ENCODE measurements at places on chromosomes 3 and 15.

DNA sequence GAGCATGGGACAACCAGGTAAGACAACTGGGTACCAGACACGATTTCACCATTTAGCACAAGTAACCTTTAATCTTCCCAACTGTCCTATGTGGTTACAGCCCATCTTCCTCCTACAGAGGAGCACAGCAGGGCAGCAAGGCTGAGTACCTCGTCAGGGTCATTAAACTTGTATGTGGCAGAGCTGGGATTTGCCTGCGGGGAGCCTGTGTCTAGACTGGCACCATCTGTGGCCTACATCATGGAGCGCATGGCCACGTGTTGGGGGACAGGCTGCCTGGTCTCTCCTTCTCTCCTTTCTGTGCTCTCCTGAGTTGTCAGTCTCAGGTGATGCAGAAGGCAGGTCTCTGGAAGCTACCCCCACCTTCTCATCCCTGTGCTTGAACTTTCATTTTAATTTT lies 32.2 kb downstream of the GOLGA6A start:
- no peak for DNase-seq

DNA sequence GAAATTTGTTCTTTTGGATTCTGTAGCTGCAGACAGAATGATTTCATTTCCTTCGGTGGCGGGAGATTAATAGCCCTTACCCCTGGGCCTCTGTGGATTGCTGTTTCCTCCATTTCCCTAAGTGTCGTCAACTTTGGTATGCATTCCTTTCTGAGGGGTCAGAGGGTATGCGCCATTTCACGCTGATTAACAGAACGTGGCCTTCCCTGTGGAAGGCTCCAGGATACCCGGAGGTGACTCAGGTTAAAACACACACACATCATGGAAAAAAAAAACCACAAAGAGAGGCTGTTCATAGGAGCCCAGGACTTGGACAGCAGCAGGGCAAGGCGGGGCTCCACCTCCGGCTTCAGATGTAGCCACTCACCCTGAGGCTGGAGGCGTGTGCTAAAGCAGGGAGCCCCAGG lies 51.9 kb downstream of the EPHB1 start:
- DNase-seq, result no peak

DNA sequence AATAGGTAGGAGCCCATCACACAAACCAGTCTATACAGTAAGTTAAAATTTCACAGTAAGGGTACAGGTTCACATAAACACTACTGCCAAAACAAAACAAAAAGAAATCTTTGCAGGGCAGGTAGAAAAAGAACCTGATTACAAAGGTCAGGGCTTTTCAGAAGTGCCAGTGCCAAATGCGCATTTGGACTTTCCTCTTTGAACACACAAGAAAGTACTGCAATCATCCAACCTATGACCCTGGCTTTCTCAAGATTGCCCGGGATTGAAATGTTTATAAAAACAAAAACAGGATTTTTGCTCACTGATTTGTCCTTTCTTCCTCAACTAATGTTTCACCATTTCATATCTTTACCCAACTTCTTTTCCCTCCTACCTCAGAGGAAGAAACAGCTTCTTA lies 47.4 kb downstream of the CBLB start:
- DNase-seq, result no peak

- no peak for DNase-seq
These were observed 293.5 kb upstream of the SOX2 start for GRCh38 chr3:181418233-181418632.

GRCh38 chr3:178480795-178481194 lies 55.4 kb upstream of the KCNMB2 start:
- DNase-seq, result no peak

Data from stimulated activated CD4-positive, alpha-beta T cell treated with anti-CD3 and anti-CD28 coated beads, Interleukin-1b, Interleukin-23, amount 100 ng/mL, for 24 hours (primary cell).